ENCODE measurements at places on chromosomes 1 and 21. TPM values are rescaled to one million over a fixed set of nuclear protein-coding genes. Genes with fewer than 3 reads are reported as not detected.

PTPN14 gene
- 32.2 TPM for total RNA-seq

PPFIA4 gene
- total RNA-seq, result 3.5 TPM

S100B gene
- total RNA-seq, result 62.9 TPM

IFFO2 gene
- 43.2 TPM for total RNA-seq

KRTAP13-3 gene
- total RNA-seq, result not detected

SRGAP2C gene
- 17.8 TPM for total RNA-seq

LCE2A gene
- total RNA-seq, result not detected

C4BPA gene
- total RNA-seq, result not detected

INAVA gene
- 19.5 TPM for total RNA-seq

FAM229A gene
- total RNA-seq, result 7.3 TPM

CYP4B1 gene
- not detected for total RNA-seq

GJA4 gene
- not detected for total RNA-seq

ZNF593OS gene
- 0.41 TPM for total RNA-seq

TDRD5 gene
- 0.40 TPM for total RNA-seq

RRP1B gene
- 25.3 TPM for total RNA-seq

PPM1J gene
- 0.74 TPM for total RNA-seq

CDK11B gene
- 21.3 TPM for total RNA-seq

HES3 gene
- not detected for total RNA-seq

TRIM46 gene
- 2.3 TPM for total RNA-seq

MSH4 gene
- 0.08 TPM for total RNA-seq

RGS4 gene
- 4.7 TPM for total RNA-seq

RABGAP1L gene
- total RNA-seq, result 15.8 TPM

LGR6 gene
- total RNA-seq, result 0.23 TPM

DNAJC28 gene
- total RNA-seq, result 0.37 TPM

DOP1B gene
- 1.0 TPM for total RNA-seq

RHBDL2 gene
- total RNA-seq, result 0.87 TPM

CHI3L2 gene
- 0.34 TPM for total RNA-seq

SPATA46 gene
- not detected for total RNA-seq

CFH gene
- 2.8 TPM for total RNA-seq

GREM2 gene
- not detected for total RNA-seq

CFHR5 gene
- not detected for total RNA-seq

PRDM16 gene
- not detected for total RNA-seq

GBP6 gene
- total RNA-seq, result not detected

CACNA1S gene
- 0.08 TPM for total RNA-seq

KLHDC8A gene
- 0.19 TPM for total RNA-seq

CCDC185 gene
- not detected for total RNA-seq

NADK gene
- total RNA-seq, result 60.2 TPM

FAM167B gene
- 0.57 TPM for total RNA-seq

LCE6A gene
- not detected for total RNA-seq

WLS gene
- total RNA-seq, result 32.0 TPM

FAM72D gene
- total RNA-seq, result 11.4 TPM

CFHR3 gene
- total RNA-seq, result 0.19 TPM

EDN2 gene
- total RNA-seq, result not detected

HAO2 gene
- total RNA-seq, result not detected

TEX38 gene
- total RNA-seq, result not detected

SPSB1 gene
- 9.5 TPM for total RNA-seq

PGBD5 gene
- total RNA-seq, result 0.23 TPM

VWA1 gene
- 4.9 TPM for total RNA-seq

HSD3B1 gene
- total RNA-seq, result not detected

FAM76A gene
- total RNA-seq, result 8.9 TPM

C1orf141 gene
- not detected for total RNA-seq

OVAAL gene
- total RNA-seq, result not detected

SPRR1B gene
- total RNA-seq, result not detected

SPATA21 gene
- total RNA-seq, result not detected

NUAK2 gene
- total RNA-seq, result 8.6 TPM

MEGF6 gene
- 1.3 TPM for total RNA-seq

EXO1 gene
- 73.6 TPM for total RNA-seq
